Natural killer cell treated with Interleukin-12 subunit alpha and Interleukin-12 subunit beta and Interleukin-15 and Interleukin-18, amount 100 ng/mL, for 72 hours (primary cell): ENCODE measurements at places on chromosomes 2 and 18. TPM values are rescaled to one million over a fixed set of nuclear protein-coding genes. Genes with fewer than 3 reads are reported as not detected.

DNA sequence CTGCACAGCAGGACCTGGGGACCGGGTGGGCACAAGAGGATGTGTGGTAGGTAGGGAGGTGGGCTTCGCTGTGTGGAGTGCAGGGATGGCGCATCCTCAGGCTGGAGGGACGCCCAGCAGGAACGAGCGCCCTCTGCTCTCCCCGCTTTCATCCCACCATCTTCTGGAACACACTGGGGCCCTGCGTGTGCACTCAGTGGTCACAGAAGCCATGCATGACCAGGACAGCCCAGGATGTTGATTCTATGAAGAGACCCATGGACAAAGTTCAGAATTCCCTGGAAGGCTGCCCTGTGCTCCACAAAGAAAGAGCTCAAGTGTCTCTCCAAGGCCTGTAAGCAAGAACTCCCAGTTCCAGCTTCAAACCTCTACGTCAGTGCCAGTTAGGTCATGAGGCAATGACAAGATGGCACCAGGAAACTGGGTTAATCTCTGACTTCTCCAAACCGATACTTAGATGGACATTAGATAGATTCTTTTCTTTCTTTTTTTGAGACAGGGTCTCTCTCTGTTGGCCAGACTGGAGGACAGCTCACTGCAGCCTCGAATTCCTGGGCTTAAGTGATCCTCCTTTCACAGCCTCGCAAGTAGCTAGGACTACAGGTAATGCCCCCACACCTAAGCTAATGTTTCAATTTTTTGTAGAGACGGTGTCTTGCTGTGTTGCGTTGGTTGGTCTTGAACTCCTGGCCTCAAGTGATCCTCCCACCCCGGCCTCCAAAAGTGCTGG, 3.4 kb downstream of the SLC66A2 start:
- no peak overlapping the region for H3K27ac ChIP-seq
- H3K4me3 ChIP-seq: no peak overlapping the region
- no peaks in the 10 kb centered on the region for H3K36me3 ChIP-seq
- H3K27me3 ChIP-seq: no peaks in the 10 kb centered on the region
- DNase-seq: no peak

GAD1 gene
- not detected for total RNA-seq

GRCh38 chr2:183542606-183543005, 418.4 kb downstream of the NUP35 start:
- H3K36me3 ChIP-seq: peaks cover 17% of the 10 kb centered on the region
- no peak overlapping the region for H3K27ac ChIP-seq
- no peaks in the 10 kb centered on the region for H3K27me3 ChIP-seq
- H3K4me3 ChIP-seq: no peak overlapping the region
- H3K4me1 ChIP-seq: no peaks in the 10 kb centered on the region

DNA sequence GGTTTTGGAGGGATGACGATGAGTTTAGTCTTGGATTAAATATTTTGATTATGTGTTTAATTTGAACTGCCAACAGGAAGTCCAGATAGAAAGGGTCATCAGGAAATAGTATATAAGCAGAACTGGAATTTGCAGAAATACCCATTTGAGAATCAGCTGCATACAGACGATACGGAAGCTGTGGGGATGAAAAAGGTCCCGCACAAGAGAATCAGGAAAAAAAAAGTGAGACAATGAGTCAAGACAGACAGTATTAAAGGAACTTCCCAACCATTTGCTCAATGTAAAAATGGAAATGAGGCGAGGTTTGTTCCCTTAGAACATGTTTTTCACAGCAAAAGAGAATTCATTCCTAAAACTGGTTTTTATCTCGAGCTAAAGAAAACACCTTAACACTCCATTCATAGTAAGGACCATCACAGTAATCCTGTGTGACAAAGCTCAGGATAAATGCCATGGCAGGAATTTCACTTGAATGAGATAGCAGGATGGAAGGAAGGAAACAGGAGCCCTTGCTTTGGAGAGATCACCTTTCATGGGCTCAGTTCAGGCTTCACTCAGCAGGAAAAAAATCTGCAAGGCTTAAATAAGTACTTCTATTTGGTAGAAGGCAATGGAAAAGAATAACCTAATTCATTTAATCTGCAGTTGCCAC, 29.3 kb downstream of the BCL2 start:
- no peaks in the 10 kb centered on the region for H3K27me3 ChIP-seq
- no peak for DNase-seq
- H3K27ac ChIP-seq: no peak overlapping the region
- H3K36me3 ChIP-seq: peaks cover 26% of the 10 kb centered on the region

DNA sequence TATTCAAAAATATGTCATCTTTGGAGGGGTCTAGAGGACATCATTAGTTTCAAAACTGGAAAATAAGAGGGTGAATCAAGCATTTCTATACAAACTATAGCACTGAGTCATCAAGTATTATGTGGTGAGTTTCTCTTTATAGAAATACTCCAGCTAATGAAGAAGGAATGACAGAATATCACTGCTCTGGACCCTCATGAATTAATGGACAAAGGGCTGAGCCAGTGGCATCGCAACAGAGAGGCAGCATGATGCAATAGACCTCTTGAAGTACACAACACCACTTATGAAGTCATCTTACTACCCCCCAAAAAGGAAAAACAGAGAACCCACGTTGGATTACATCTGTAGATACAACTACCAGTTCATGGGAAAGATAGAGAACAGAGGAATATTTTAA, 27.4 kb upstream of the EIF2AK3 start:
- no peak overlapping the region for H3K4me3 ChIP-seq
- H3K4me1 ChIP-seq: peaks cover 9% of the 10 kb centered on the region
- DNase-seq: no peak
- no peaks in the 10 kb centered on the region for H3K36me3 ChIP-seq
- H3K27ac ChIP-seq: no peak overlapping the region

GRCh38 chr2:24885221-24886125, 34.6 kb downstream of the ADCY3 start:
- no peaks in the 10 kb centered on the region for H3K27me3 ChIP-seq
- H3K27ac ChIP-seq: no peak overlapping the region
- peaks cover 5% of the 10 kb centered on the region for H3K4me1 ChIP-seq
